ENCODE measurements at places on chromosomes 1 and 21. TPM values are rescaled to one million over a fixed set of nuclear protein-coding genes. Genes with fewer than 3 reads are reported as not detected.

The KDF1 gene
- not detected for total RNA-seq

The SYT6 gene
- total RNA-seq: not detected

The STUM gene
- total RNA-seq: not detected

The ZBED6 gene
- total RNA-seq: 21.1 TPM

The CD1B gene
- total RNA-seq: not detected

- H3K36me3 ChIP-seq: peaks cover 4% of the 10 kb centered on the region
- DNase-seq: no peak
- peaks cover 5% of the 10 kb centered on the region for H3K27me3 ChIP-seq
These were observed 81.0 kb upstream of the AKT3 start for GRCh38 chr1:243930822-243931671.

- no peaks in the 10 kb centered on the region for H3K36me3 ChIP-seq
- H3K4me3 ChIP-seq: no peak overlapping the region
- no peak overlapping the region for H3K27ac ChIP-seq
- no peak for DNase-seq
These were observed 12.8 kb downstream of the EDN2 start for GRCh38 chr1:41471658-41472057.

GRCh38 chr1:23169727-23170335, 1.2 kb upstream of the LUZP1 start:
- H3K27me3 ChIP-seq: peaks cover 2% of the 10 kb centered on the region
- peak overlapping the region; percentile 98 for H3K4me3 ChIP-seq
- no peak for DNase-seq
- no peak overlapping the region for H3K27ac ChIP-seq
- peaks cover 20% of the 10 kb centered on the region for H3K4me1 ChIP-seq
- H3K36me3 ChIP-seq: peaks cover 5% of the 10 kb centered on the region

DNA sequence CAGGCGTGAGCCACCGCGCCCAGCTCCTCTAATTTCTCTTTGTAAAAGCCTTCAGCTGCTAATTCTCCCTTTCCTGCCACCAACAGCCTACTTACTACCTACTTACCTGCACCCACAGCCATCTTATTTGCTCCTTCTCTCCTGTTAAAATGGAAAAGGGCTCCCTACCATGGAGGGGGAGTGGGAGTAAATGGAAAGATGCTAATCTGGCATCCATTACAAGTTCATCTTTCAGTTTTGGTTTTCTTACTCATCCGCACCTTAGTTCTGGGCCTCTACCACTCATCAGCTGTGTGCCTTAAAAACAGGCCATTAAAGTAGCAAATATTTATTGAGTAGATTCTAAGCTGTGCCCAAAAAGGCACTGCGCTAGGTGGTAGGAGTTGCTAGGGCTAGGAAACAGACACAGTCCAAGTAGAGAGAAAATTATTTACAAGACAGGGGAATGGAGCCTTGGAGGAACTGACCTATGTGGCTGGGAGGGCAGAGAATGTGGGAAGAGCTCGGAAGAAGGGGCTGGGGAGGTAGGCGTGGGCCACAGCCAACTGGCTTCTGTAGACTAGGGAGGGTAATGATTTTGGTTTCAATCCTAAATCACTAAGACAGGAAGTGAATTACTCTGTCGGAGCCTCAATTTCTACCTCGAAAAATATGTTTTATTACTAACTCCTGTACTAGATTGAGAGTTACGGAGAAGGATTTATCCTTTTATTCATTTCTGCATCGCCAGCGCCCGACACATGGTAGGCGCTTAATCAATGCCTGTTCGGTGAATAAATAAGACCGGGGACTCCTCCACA, 685 bp upstream of the DDI2 start:
- H3K36me3 ChIP-seq: peaks cover 7% of the 10 kb centered on the region
- peak overlapping the region; percentile 80 for H3K4me3 ChIP-seq
- H3K27ac ChIP-seq: peak overlapping the region; percentile 94
- H3K4me1 ChIP-seq: peaks cover 34% of the 10 kb centered on the region

- H3K36me3 ChIP-seq: no peaks in the 10 kb centered on the region
- peaks cover 16% of the 10 kb centered on the region for H3K27me3 ChIP-seq
- no peaks in the 10 kb centered on the region for H3K4me1 ChIP-seq
- H3K27ac ChIP-seq: no peak overlapping the region
- no peak for DNase-seq
- no peak overlapping the region for H3K4me3 ChIP-seq
These were observed 59.2 kb downstream of the LRRN2 start for GRCh38 chr1:204626381-204626780.

DNA sequence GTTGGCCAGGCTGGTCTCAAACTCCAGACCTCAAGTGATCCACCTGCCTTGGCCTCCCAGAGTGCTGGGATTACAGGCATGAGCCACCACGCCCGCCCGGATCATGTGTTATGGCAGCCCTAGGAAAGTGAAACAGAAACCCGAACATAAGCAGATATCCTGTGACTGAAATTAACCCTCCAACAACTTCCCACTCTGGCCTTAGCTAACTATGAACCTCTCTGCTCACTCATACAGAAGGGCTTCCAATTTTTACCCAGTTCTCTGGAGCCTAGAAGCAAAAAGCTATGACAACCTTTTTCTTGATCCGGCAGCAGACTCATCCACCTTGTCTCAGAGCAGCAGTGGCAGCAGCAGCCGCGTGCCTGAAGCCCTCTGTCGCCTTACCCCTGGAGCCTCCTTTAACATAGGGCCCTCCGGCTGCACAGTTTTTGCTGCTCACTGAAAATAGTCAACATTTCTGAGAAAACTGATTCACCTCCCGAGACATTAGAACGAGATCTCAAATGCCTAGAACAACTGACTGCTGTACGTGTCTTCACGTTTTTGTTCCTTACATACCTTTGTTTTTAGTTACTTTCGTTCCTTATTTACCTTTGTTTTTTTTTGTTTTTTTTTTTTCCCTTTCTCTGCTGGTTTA, 9.3 kb downstream of the CBR1 start:
- peak overlapping the region; percentile 86 for H3K27ac ChIP-seq
- peaks cover 38% of the 10 kb centered on the region for H3K4me1 ChIP-seq
- peak; percentile 54 for DNase-seq
- peak overlapping the region; percentile 64 for H3K4me3 ChIP-seq

GRCh38 chr1:84689514-84690396, 506 bp downstream of the SSX2IP start:
- DNase-seq: peak; percentile 63
- H3K4me1 ChIP-seq: peaks cover 46% of the 10 kb centered on the region
- H3K27me3 ChIP-seq: no peaks in the 10 kb centered on the region
- H3K36me3 ChIP-seq: peaks cover 6% of the 10 kb centered on the region

- H3K36me3 ChIP-seq: no peaks in the 10 kb centered on the region
- H3K4me3 ChIP-seq: no peak overlapping the region
- peaks cover 30% of the 10 kb centered on the region for H3K27me3 ChIP-seq
- no peaks in the 10 kb centered on the region for H3K4me1 ChIP-seq
- DNase-seq: no peak
These were observed 11.3 kb upstream of the EPHA8 start for GRCh38 chr1:22552021-22552420.

DNA sequence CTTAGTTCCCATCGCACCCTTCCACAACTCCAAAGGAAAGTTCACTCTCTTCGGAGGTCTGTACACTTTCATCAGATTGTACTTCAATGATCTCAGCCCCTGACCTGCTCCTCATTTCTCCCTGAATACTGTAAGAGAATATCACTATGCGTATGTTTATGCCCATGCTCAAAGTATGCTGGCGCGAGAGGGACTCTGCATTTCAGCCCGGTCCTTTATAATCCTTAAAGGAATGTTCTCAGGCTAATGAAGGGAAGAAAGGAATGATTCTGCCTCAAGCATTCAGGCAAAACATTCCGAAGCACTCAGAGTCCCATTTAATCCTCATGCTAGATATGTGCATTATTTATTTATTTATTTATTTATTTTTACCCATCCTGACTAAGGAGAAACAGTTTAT, 76.8 kb downstream of the PLD5 start:
- no peak overlapping the region for H3K27ac ChIP-seq
- H3K4me1 ChIP-seq: no peaks in the 10 kb centered on the region
- no peak for DNase-seq
- no peaks in the 10 kb centered on the region for H3K27me3 ChIP-seq

DNA sequence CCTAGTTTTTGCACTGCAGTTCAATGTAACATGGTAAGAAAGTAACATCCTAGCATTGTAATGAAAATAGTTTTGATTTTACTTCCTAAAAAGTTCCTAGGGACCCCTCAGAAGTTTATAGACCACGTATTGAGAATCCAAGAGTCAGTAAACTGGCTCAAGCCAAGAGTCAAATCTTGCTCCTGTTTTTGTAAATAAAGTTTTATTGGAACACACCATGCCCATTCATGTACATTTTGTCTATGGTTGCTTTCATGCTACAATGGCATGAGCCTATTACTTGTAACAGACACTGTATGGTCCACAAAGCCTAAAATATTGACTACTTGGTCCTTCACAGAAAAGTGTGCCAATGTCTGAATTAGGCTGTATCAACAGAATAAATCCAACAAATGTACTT, 301.0 kb downstream of the LMO4 start:
- no peak overlapping the region for H3K27ac ChIP-seq
- DNase-seq: no peak
- H3K36me3 ChIP-seq: no peaks in the 10 kb centered on the region
- H3K27me3 ChIP-seq: no peaks in the 10 kb centered on the region
- no peak overlapping the region for H3K4me3 ChIP-seq

DNA sequence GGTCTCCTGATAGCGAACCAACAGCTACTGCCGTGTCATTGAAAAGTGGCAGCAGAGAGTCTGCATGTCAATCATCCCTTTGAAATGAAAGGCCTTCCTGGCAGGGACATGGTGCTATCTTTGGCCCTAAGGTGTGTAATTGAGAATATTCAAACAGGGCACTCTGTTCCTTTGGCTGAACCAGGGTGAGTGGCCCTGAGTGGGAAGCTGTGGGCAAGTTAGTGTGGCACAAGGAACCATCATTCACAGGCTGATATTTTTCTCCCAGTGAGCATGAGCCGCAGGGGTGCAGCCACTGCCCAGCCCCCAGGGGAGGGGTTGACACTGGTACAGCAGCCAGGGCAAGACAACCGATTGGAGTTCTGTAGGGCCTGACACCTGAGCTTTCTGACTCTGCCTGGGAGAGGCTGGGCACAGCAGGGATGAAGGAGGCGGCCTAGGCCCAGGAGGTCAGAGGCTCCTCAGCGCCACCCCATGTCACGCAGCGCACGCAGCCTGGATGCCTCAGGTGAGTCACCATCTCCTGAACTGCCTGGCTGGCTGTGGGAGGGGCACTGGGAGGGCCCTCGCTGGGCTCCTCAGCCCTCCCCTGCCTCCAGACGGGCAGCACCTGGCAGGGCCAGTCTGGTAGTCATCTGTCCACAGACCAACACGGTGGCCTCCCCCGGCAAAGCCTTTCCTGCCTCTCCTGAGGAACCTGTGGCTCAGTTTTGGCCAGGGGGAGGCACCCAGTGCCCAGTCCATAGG, 13.2 kb downstream of the QSOX1 start:
- H3K27me3 ChIP-seq: no peaks in the 10 kb centered on the region
- no peak for DNase-seq
- no peak overlapping the region for H3K4me3 ChIP-seq

GRCh38 chr1:229938551-229938950, 128.5 kb upstream of the GALNT2 start:
- H3K27me3 ChIP-seq: peaks cover 32% of the 10 kb centered on the region
- no peak overlapping the region for H3K27ac ChIP-seq
- H3K4me1 ChIP-seq: no peaks in the 10 kb centered on the region
- H3K4me3 ChIP-seq: no peak overlapping the region

Measured in activated CD8-positive, alpha-beta memory T cell treated with anti-CD3 and anti-CD28 coated beads, Interleukin-2, amount 10 ng/mL, durations not matched to agents 7 days and 5 days (primary cell).